ENCODE measurements at places on chromosomes 12 and 14.

- H3K27ac ChIP-seq, result no peak overlapping the region
- H3K4me1 ChIP-seq, result no peaks in the 10 kb centered on the region
- H3K4me3 ChIP-seq, result no peak overlapping the region
- peak; percentile 14 for DNase-seq
- no peaks in the 10 kb centered on the region for H3K36me3 ChIP-seq
Observed at GRCh38 chr12:126093908-126094307, 1028.7 kb downstream of the AACS start.

DNA sequence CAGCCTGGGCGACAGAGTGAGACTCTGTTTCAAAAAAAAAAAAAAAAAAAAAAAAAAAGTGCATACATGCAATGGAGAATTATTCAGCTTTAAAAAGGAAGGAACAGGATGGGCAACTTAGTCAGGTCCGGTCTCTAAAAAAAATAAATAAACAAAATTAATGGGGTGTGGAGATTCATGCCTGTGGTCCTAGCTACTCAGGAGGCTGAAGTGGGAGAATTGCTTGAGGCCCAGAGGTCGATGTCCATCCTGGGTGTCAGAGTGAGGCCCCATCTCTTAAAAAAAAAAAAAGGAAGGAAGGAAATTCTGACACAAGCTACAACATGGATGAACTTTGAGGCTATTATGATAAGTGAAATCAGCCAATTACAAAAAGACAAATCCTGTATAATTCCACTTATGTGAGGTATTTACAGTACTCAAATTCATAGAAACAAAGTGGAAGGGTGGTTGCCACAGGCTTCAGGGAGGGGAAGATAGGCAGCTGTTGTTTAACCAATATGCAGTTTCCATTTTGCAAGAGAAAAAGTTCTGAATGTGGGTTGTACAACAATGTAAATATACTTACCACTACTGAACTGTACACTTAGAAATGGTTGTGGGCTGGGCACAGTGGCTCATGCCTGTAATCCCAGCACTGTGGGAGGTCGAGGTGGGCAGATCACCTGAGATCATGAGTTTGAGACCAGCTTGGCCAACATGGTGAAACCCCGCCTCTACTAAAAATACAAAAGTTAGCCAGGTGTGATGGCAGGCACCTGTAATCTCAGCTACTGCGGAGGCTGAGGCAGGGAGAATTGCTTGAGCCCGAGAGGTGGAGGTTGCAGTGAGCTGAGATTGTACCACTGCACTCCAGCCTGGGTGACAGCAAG lies 12.3 kb upstream of the APOF start:
- no peaks in the 10 kb centered on the region for H3K4me1 ChIP-seq
- H3K4me3 ChIP-seq, result no peak overlapping the region
- no peak for DNase-seq
- H3K27me3 ChIP-seq, result no peaks in the 10 kb centered on the region
- no peak overlapping the region for H3K27ac ChIP-seq

DNA sequence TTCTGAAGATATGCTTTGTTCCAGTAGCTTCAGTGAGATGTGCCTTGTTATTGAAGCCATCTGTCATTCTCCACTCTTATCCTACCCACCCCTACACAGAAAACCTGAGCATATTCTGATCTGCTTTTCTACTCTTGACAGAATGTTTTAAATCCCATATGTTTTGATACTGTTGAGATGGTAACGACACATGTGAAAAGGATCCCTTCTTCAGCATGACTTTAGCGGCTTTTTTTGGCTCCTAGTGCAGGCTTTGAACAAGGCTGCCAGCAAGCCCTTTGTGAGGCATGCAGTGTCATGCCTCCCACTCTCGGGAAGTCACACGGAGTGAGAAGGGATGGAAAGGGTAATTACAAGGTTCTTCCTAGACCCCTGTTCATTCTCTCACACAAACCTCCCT lies 228.8 kb upstream of the RGS6 start:
- H3K4me3 ChIP-seq, result no peak overlapping the region
- peaks cover 6% of the 10 kb centered on the region for H3K4me1 ChIP-seq
- DNase-seq, result no peak
- H3K36me3 ChIP-seq, result peaks cover 7% of the 10 kb centered on the region
- no peak overlapping the region for H3K27ac ChIP-seq
- H3K27me3 ChIP-seq, result no peaks in the 10 kb centered on the region

GRCh38 chr12:105259226-105259625 lies 23.3 kb upstream of the APPL2 start:
- no peaks in the 10 kb centered on the region for H3K27me3 ChIP-seq
- no peaks in the 10 kb centered on the region for H3K36me3 ChIP-seq
- H3K27ac ChIP-seq, result no peak overlapping the region
- H3K4me3 ChIP-seq, result no peak overlapping the region
- no peak for DNase-seq
- peaks cover under 1% of the 10 kb centered on the region for H3K4me1 ChIP-seq

DNA sequence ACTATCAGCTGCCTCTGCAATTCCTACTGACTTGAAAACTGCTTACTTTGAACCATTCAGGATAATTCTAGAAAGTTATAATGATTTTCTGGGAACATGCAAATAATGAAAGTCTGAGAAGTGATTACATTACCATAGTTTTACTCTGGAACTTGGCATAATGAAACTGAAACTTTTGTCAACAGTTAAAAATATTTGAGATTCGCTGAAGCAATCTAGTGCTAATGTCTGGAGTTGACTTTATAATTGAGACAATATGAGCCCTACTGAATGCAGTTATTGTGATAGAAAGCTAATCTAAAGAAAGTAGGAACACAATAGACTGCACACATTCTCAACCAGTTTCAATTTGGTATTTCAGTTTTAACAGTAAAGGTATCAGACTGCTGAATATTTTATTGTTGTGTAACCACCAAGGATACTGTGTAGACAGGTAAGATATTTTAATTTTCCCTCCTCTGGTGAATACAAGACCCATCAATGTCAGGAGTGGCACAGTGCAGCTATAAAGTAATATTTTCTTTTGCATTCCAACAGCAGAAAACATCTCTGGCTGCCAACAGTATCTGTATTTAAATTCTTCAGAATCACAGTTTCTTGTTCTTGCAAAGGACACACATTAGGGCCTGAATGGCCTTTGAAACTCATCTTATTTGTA lies 483.5 kb downstream of the ATP23 start:
- H3K27me3 ChIP-seq, result no peaks in the 10 kb centered on the region
- H3K4me3 ChIP-seq, result no peak overlapping the region
- no peaks in the 10 kb centered on the region for H3K36me3 ChIP-seq

Data from trophoblast cell (in vitro differentiated cells and primary cell).